Islet precursor cell (in vitro differentiated cells): ENCODE measurements at places on chromosomes 2 and 18.

DNA sequence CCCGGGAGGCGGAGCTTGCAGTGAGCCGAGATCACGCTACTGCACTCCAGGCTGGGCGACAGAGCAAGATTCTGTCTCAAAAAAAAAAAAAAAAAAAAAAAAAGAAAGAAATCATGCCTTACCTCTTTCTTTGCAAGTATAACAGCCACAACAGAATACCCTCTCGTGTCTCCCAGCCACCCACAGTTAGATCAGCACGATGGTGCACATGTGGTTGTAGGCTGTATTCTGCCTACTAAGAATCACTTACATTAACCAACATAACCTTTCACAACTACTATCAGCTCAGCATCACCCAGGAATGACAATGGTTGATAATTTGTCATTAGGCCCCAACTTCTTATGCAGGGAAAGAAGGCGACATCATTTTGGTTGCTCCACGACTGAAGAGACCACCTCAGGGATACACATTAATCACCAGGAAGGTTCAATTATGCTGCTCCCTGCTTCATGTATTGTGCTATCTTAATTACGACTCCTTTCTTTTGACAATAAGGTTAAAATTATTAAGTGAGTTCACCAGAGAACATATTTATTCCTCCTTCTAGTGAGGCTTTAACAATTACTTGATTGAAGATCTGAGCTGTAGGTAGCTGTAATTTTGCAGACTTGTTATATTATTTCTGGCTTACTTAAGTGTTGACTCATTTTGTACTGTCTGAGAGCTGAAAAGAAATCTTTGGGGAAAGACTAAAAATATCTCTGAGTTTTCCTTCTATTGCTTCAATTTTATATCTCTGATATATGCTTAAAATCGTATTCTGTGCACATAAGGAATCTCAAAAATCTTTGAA is 120.1 kb downstream of the LRP1B start:
- DNase-seq = no peak

- DNase-seq = no peak
Measured at GRCh38 chr2:55809875-55810621, 113.5 kb downstream of the EFEMP1 start.

- no peak for DNase-seq
Measured at GRCh38 chr2:31227110-31227509, 6.8 kb upstream of the EHD3 start.

DNA sequence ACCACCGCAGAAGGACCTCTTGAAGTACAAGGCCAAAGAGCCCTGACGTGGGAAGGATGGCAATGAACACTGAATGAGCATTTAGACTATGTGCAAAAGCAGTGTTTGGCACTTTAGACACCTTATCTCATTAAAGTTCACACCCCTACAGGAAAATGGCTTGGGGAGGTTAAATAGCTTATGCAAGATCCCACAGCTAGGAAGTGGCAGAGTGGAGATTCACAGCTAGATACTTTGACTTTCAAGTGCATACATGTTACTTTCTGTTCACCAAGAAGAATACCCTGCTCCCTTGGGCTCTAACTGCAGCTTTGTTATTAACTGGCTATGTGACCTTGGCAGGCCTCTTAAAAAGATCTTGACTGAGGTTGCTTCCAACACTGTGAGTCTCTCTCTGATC is 58.2 kb downstream of the ICOS start:
- no peak for DNase-seq

DNA sequence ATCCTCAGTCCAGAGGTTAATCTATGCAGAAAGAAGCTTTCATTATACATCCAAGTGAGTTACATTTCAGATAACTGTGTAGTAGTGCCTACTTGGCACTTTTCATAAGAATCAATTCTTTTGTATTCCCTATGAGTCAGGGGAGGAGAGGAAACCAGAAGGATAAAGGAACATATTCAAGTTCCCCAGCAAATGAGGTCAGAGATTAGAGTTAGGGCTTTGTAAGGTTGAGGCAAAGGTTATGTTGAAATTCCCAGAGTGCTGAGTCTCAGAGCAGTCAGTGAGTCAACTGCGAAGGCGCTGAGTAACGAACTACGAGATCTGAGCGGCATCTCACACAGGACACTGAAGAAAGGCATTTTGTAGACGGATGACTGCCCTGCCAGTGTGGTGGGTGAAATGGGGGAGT is 25.1 kb upstream of the ME2 start:
- DNase-seq = peak; percentile 77

GRCh38 chr2:180482696-180483095 is 475.6 kb upstream of the CWC22 start:
- no peak for DNase-seq

DNA sequence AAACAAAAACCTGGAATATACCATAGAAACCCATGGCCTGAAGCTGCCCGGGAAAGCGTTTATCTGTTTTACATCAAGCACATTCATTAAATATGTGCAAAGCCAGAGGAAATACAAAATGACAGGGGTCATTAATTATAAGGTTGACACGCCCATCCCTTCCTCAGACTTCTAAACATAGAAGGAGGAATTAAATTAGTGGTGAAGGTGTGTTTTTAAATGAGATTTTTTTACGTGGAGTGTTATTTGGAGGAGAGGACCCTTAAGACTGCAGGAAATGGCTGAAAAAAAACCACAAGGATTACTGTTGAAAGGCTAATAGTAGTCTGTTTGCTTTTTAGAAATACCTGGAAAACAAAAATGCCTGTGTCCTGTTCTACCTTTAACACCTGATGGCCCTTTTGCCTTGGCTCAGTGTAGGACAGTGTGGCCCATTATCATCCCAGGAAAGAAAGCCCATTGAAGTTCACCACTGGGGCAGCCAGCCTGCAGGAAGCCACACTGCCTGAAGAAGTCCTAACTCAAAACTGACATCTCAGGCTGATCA is 123.2 kb downstream of the EPHA4 start:
- no peak for DNase-seq

DNA sequence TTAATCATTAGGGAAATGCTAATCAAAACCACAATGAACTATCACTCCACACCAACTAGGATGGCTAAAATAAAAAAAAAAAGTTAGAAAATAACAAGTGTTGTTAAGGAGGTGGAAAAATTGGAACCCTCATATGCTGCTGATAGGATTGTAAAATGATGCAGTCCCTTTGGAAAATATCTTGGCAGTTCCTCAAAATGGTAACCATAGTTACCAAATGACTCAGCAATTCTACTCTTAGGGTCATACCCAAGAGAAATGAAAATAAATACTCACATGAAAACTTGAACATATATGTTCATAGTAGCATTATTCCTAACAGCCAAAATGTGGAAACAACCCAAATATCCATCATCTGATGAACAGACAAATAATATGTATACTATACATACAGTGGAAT is 15.7 kb upstream of the ACVR2A start:
- DNase-seq = no peak
